ENCODE measurements at places on chromosomes 3 and 15. TPM values are rescaled to one million over a fixed set of nuclear protein-coding genes. Genes with fewer than 3 reads are reported as not detected.

- no peak for DNase-seq
These were observed 90.4 kb upstream of the SLC2A2 start for GRCh38 chr3:171116824-171117395.

DNA sequence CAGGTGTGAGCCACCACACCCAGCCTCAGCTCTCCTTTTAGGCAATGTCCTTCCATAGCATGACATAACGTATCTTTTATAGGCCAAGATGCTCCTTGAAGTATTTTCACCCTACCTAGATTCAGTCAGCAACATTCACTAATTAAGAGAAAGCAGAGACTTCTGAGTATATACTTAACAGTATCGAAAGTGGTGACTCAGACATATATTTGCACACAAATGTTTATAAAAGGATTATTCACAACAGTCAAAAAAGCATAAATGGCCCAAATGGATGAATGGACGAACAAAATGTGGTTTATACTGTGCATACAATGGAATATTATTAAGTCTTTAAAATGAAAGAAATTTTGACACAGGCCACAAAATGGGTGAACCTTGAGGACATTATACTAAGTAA is 108.6 kb downstream of the ZNF385D start:
- DNase-seq = no peak

DNA sequence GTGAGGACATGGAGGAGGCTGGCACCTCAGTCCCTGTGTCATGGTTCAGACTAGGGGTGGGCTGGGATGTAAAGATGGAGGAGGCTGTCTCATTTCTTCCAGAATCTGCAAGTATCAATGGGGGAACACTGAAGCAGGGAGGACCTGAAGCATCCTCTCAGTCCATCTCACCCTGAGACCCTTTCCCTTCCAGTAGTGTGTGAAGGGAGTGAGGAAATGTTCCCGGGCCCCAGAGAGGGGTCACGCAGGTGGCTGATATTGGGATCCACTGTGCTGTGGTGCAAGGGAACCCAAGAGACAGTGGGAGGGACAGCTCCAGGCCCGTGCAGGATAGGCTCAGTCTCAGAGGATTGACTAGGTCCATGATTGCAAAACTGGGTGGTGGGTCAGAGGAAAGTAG is 72.2 kb upstream of the ADPGK start:
- no peak for DNase-seq

GRCh38 chr3:21054064-21054463 is 696.9 kb downstream of the ZNF385D start:
- no peak for DNase-seq

DNA sequence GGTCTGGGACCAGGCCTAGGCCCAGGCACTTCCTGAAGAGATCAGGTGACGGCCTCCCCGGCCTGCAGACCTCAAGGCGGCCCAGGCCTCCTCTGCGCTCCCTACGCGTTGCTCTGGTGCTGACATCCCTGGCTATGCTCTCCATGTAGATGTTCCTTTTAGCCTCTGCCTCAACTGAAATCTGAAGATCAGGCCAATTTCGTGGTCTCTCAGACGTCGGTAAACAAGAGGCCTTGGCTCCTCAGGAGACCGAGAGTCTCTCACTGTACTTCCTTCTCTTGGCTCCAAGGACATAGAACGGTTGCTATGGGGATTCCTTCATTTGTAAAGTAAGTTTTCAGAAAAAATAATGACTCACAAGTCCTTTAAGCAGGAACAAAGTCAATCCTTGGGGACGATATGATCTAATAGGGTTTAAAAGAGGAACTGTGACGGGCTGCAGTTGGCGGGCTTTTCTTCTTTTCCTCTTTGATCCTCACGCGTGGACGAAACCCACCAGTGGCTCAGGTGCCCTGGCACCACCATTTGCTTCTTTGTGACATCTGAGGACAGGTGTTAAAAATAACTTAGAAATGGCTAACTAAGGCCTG is 55.6 kb upstream of the CGNL1 start:
- no peak for DNase-seq

- DNase-seq = no peak
These were observed 225.3 kb upstream of the PPP2R3A start for GRCh38 chr3:135740211-135740610.

GRCh38 chr15:51302480-51302879 is 35.9 kb downstream of the CYP19A1 start:
- DNase-seq = no peak

DNA sequence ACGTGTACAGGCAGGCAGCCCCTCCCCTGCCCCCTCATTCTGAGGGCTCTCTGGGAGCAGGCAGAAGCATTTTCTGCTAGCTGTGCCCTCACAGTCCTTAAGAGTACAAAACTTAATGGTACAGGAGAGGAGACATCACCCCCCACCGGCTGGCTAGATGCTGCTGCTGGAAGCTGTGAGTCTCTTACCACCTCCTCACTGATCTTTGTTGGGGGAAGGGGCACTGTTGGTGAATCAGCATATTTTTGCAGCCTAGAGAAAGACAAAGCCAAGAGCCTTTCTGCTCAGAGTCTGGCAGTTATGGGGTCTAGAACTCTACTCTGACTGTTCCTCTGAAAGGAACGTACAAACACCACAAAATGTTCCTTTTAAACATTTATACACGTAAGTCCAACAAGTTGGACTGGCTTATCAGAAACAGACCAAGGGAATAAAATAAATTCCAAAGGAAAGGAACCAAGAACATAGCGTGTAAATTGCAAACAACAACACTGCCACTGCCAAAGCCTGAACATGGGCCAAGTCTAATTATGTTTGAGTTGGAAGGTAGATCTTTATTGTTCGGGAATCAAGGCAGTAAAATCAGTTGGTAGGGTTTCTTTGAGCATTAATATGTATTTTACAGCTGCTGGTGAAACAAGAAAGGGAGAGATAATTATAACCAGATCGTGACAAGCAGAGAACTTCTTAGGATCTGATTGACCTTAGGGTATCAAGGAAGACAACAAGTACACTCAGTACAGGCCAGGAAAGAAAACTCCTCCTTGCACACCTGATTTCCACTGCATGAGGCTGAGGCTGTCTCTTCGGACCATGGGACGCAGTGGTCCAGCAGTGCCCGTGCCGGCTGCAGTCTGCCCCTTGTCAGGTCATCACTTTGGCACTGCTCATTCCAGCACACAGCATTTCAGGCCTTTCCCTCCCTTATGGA is 27.4 kb downstream of the CLK3 start:
- peak; percentile 42 for DNase-seq

DNA sequence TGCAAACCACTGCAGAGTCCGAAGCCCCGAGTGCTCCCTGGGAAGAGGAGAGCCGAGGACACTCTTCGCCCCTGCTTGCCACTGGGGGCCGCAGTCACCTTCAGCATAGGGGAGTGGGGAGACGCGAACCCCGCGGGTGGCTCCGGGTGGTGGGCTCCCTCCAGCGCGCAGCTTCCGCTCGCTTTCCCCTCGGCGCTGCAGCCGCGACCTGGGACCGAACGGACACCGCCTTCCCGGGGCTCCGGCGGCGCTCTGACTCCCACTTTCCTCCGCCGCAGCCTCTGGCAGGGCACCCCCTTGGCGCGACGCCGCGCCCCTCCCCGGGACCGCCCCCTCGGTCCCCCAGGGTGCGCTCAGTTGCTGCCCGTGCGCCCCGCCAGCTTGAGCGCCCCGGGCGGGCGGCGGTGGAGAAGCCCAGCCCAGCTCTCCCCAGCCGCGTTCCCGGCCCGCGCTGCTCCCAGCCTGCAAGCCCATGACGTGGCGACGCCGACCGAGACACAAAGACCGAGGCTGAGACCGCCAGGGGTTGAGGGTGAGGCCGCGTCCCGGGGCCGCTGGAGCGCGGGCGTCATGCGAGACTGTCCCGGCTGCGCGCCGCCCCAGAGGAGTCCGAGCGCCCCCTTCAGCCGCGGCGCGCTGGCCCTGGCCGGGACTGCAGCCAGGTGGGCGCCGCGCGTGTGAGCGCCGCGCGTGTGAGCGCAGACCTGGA is at the start of gene MINAR1:
Gene MINAR1, plus strand, starts transcription at position 701 of the 709 bp plus-strand sequence. CDS start 23,812 bp downstream, outside the sequence.
- DNase-seq = peak; percentile 67

DNA sequence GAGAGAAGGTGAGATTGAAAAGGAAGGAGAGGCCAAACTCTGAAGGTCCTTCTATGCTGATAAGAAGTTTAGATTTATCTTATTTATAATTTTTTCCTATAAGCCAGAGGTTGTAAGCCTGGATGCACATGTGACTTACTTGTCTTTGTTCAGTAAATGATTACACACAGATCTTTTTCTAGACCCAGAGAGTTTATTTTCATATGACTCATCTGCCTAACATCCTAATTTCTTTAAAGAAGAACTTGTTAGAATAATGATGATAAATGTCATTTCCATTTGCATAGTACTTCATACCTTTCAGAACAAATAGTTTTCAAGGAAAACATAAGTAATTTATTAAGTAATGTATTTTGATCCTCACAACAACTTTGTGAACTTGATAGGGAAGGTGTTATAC is 434.8 kb upstream of the DPH6 start:
- DNase-seq = no peak

DNA sequence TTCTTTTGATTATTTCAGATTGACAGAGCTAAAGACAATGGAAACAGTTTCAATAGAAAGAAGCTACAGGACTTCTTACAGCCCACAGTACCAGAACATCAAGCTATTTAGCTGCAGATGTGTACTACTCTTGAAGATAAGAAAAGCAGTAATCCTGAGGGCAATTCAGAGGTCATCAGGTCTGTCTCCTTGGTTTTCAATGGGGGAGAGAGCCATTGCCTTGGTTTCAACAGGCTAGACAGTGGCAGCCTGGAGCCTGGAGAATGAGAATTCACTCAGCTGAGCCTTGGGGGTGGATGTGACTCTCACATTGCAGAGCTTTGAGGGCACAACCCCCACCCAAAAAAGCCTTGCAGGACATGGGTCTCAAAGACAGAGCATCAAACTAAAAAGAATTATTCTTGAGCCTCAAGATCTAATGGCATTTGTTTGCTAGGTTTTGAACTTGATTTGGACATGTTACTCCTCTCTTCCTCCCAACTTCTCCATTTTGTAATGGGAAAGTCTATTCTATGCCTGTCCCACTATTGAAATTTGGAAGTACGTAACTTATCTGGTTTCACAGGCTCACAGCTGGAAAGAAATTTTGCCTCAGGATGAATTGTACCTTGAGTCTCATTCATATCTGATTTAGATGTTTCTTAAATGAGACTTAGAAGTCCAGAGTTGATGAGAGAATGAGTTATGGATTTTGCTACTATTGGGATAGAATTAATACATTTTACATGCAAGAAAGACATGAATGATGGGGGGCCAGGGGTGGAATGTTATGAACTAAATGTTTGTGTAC is 36.9 kb downstream of the PLSCR1 start:
- DNase-seq = no peak

- DNase-seq = no peak
These were observed 208.7 kb upstream of the ROBO1 start for GRCh38 chr3:79976466-79976865.

DNA sequence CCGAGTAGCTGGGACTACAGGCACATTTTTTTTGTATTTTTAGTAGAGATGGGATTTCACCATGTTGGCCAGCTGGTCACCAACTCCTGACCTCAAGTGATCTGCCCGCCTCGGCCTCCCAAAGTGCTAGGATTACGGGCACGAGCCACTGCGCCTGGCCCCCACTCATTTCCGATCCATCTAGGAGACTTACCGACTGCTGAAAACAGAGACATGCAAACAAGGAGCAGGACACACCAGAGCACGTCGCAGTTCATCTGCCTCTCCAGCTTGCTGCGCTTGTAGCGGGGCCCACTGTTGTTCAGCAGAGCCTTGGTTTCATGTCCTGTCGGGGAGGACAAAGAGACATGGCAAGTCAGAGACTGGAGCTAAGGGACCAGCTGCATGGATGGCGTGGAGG is 137.4 kb downstream of the ATP10A start:
- DNase-seq = no peak

DNA sequence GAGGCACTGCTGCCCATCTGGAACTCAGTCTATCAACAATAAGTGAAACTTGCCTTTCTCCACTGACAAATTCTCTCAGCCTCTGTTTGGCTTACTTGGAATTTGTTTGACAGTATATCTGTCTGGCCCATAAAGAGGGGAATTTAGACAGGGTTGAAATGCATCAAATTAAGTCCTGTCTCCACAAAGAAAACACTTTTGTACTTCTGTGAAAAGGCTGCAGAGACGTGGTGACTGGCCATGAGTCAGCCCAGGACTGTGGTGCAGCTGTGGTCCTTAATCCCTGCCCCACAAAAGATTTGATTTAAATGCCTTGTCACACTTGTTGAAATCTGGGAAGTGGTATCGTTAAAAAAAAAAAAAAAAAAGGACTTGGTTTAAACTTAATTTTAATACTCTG is 47.5 kb downstream of the RYR3 start:
- DNase-seq = peak; percentile 3

- no peak for DNase-seq
These were observed 1225.1 kb downstream of the OTOL1 start for GRCh38 chr3:162721736-162722135.

DNA sequence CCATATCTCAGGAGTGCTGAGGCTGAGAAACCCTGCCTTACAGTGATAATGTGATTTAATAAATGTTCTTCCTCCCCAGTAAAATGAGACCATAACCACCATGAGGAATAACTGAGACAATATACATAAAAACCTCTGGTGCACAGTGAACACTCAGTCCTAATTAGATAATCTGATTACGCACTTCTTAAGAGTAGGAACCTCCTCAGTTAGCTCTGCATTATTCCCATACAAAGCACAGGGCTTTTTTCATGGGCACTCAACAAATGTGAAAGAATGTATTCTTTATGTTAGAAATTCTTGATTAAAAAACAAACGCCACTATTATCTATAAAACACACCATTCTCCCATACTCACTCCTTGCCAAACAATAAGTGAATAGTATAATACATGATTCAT is 97.0 kb downstream of the TNIK start:
- no peak for DNase-seq

GRCh38 chr3:13627681-13628080 is 78.8 kb downstream of the FBLN2 start:
- no peak for DNase-seq

- no peak for DNase-seq
These were observed 39.1 kb downstream of the MEF2A start for GRCh38 chr15:99604865-99605264.

GRCh38 chr3:100425316-100425715 is 24.0 kb downstream of the LNP1 start:
- DNase-seq = no peak

GRCh38 chr3:78751266-78751665 is 1016.5 kb downstream of the ROBO1 start:
- DNase-seq = no peak

- no peak for DNase-seq
These were observed 19.4 kb upstream of the PRR20G start for GRCh38 chr3:127307112-127307835.

GRCh38 chr15:63456258-63456657 is 48.1 kb upstream of the USP3 start:
- no peak for DNase-seq

- DNase-seq = no peak
These were observed 7.0 kb upstream of the RNF111 start for GRCh38 chr15:58980351-58980939.

GRCh38 chr3:122730240-122730639 is 49.6 kb downstream of the PARP14 start:
- DNase-seq = no peak

GRCh38 chr3:183306798-183307671 is 54.0 kb downstream of the B3GNT5 start:
- DNase-seq = peak; percentile 43

PDZRN3 gene
- total RNA-seq = 19.2 TPM

ESYT3 gene
- total RNA-seq = 0.23 TPM

CCRL2 gene
- total RNA-seq = not detected

MYH15 gene
- total RNA-seq = not detected

CFAP161 gene
- total RNA-seq = not detected
